M059J (cell line): ENCODE measurements at places on chromosomes 1 and 21. TPM values are rescaled to one million over a fixed set of nuclear protein-coding genes. Genes with fewer than 3 reads are reported as not detected.

DNA sequence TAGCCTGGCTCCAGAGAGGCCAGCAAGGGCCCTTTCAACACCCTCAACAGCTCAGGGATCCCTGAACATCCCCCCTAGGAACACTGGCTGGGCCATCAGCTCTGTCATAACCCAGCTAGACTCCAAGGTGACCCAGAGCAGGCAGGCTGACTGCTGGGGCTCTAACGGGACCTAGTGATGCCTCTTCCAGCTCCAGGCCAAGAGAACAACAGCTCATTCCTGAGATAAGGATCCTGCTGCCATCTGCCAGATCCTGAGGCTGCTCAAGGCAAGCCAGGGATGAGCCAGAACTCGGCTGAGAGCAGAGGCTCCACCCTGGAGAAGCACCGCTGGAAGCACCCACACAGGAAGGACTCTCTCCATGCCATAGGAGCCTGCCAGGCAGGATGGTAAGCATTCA lies 2.0 kb downstream of the VSIG8 start:
- DNase-seq, result no peak

GRCh38 chr21:46264046-46264689 lies 21.2 kb downstream of the MCM3AP start:
- no peak for DNase-seq

DNA sequence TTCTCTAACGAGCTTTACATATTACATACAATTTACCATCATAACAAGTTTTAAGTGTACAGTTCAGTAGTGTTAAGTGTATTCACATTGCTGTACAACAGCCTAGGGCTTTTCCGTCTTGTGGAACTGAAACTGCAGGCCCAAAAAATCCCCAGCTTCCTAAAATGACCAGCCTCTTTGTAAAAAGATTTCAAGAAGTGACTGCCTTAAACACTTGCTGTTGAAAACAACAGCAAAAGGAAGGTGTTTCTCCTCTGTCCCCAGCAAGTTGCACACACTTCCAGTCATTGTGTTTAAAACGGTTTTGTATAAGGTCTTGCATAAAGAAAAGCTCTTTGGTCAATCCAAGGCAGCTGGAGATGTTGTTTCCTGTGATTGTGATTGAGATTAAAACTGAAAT lies 16.0 kb upstream of the GBP1 start:
- DNase-seq, result no peak

DNA sequence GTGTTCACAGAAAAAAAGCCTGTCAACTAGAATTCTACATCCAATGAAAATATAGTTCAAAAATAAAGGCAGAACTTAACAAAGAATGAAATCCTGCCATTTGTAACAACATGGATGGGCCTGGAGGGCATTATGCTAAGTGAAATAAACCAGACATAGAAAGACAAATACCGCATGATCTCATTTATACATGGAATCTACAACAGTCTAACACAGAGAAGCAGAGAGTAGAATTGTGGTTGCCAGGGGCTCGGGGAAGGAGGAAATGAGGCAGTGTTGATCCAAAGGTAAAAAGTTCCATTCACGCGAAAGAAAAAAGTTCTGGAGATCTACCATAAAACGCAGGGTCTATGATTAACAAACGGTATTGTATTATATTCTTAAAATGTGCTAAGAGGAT lies 282.6 kb downstream of the MRPL39 start:
- peak; percentile 78 for DNase-seq

- peak; percentile 34 for DNase-seq
These were observed at the start of gene SLAMF9 for GRCh38 chr1:159953536-159954515. Gene SLAMF9, minus strand, starts transcription at chr1:159954237. Its CDS starts 100 bp downstream, at chr1:159954137.

- no peak for DNase-seq
These were observed 66.8 kb downstream of the SAMSN1 start for GRCh38 chr21:14479241-14479786.

The PRAMEF4 gene
- total RNA-seq, result not detected in 2 replicates

The ASB17 gene
- total RNA-seq, result not detected in 2 replicates

The TP73 gene
- 0.42 and 0.91 TPM in 2 replicates for total RNA-seq

The DHRS3 gene
- 47.3 and 51.5 TPM in 2 replicates for total RNA-seq
